Memory B cell (primary cell): ENCODE measurements at places on chromosomes 12 and 14.

DNA sequence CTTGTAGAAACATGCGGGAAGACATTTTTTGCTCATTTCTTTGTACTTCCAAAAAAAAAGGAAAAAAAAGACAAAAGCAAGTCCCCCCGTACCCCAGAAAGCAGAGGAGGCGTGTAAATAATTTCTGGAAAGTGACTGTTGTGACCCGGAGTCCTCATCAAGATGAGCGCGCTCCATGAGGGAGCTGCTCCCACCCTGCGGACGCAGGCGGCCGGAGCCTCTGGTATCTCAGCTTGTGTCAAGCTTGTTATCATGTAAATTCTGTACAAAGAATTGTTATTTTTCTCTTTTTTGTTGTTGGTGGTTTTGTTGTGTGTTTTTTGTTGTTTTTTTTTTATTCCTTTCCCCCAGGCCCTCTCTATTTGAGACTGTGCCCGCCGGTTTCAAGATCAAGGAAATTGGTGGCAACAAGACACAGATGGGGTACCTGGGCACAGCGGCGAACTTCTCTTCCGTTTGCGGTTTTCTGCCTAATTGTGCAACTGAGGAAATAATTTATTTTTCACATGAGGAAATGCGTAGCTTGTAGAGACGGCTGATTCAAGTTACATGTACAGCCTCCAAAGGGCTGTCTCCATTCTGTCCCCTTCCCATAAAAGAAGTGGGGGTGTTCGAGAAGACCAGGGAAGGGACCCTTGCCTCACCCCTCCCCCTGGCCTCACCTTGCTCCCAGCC lies 27.0 kb downstream of the HPD start:
- DNase-seq: no peak
- H3K36me3 ChIP-seq: peaks cover 30% of the 10 kb centered on the region
- no peak overlapping the region for H3K4me3 ChIP-seq
- no peaks in the 10 kb centered on the region for H3K27me3 ChIP-seq

GRCh38 chr14:66650491-66650911 lies 142.6 kb downstream of the GPHN start:
- peak overlapping the region; percentile 65 for H3K27ac ChIP-seq
- H3K36me3 ChIP-seq: peaks cover 1% of the 10 kb centered on the region
- H3K4me1 ChIP-seq: peaks cover 18% of the 10 kb centered on the region
- H3K4me3 ChIP-seq: no peak overlapping the region
- no peaks in the 10 kb centered on the region for H3K27me3 ChIP-seq

- peaks cover 9% of the 10 kb centered on the region for H3K27me3 ChIP-seq
- H3K4me1 ChIP-seq: no peaks in the 10 kb centered on the region
- DNase-seq: no peak
- H3K4me3 ChIP-seq: no peak overlapping the region
Observed at GRCh38 chr14:51430079-51430478, 190.0 kb downstream of the TMX1 start.

DNA sequence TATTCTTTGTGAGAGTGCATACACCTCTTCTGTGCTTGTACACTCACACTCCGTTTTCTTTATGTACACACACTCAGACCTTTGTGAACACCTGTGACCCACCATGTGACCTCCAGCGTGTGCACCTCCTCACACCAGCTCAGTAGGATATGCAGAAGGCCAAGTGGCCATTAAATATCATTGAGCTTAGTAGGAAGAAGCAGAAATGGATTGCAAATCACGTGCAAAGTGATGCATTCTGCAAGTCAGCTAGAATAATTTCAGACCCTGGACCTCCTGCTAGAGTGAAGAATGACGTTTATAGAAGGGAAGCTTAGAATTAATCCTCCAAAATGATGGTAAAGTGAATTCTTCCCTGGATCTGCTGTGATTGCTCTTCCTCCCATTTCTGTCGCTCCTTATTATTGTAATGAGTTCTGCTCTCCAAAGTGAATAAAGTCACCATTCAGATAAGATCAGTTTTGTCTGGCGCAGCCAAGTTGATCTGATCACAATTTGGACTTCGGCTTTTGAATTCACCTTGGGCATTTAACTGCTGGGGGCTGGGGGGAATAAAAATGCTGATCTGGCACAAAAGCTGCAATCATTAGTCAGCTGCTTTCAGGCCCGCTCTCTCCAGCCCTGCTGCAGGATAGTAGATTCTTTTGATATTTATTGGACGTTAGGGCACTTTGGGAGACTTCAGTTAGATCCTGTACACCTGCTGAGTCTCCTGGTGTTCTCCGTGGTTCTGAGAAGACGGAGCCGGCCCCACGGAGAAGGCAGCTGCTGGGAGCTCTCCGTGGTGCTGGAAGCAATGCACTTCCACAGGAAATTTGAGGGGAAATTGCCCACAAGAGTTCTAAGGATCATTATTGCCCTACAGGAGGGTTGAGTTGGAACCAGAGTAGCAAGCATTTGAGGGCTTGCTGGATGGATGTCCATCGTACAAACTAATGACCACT lies 12.4 kb upstream of the NRXN3 start:
- no peaks in the 10 kb centered on the region for H3K36me3 ChIP-seq
- no peak overlapping the region for H3K27ac ChIP-seq
- DNase-seq: no peak
- peaks cover 12% of the 10 kb centered on the region for H3K27me3 ChIP-seq
- H3K4me1 ChIP-seq: no peaks in the 10 kb centered on the region

DNA sequence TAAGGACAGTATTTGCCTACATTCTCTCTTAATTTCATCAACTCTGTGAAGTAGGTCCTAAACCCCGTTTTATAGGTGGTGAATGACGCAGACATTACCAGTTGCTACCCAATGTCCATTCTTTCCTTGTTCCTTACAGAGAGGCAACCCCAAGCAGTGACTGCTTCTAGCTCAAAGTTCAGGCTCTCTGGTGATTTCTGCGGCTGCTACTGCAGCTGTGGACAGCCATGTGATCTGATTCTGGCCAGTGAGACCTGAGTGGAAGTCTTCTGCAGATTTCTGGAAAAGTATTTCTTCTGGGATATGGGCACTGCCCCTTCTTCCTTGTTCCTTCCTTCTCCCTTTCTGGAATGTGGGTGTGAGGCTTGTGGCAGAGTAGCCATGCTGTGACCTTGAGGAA lies 82.9 kb downstream of the ARF6 start:
- no peaks in the 10 kb centered on the region for H3K27me3 ChIP-seq
- peak overlapping the region; percentile 96 for H3K27ac ChIP-seq
- H3K36me3 ChIP-seq: peaks cover 4% of the 10 kb centered on the region
- peaks cover 64% of the 10 kb centered on the region for H3K4me1 ChIP-seq

- no peaks in the 10 kb centered on the region for H3K36me3 ChIP-seq
- no peak overlapping the region for H3K27ac ChIP-seq
- no peaks in the 10 kb centered on the region for H3K27me3 ChIP-seq
- H3K4me3 ChIP-seq: no peak overlapping the region
- DNase-seq: no peak
Observed at GRCh38 chr12:76863837-76864236, 15.0 kb downstream of the CSRP2 start.

- DNase-seq: no peak
- H3K4me1 ChIP-seq: no peaks in the 10 kb centered on the region
- H3K27ac ChIP-seq: no peak overlapping the region
- no peaks in the 10 kb centered on the region for H3K36me3 ChIP-seq
- H3K27me3 ChIP-seq: peaks cover 2% of the 10 kb centered on the region
Observed at GRCh38 chr12:65634626-65635331, 189.5 kb upstream of the HMGA2 start.

DNA sequence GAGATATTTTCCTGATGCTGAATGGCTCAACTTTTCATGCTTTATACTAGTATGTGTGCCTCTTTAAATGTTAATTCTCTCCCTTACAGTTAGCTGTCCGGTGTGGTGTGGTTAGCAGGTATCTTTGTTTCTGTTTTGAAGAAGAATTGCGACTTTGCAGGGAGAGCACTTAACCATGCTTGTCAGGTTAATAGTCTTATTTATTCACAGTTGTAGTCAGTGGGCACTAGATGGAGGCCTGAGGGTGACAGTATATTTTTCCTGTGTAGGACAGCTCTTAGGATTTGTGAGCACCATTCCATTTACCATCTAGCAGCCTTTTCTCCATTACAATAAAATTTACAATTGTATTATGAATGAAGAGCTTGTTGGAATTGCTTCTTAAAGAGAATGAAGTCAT lies 34.9 kb downstream of the PDE3A start:
- DNase-seq: no peak
- peaks cover 1% of the 10 kb centered on the region for H3K36me3 ChIP-seq
- no peak overlapping the region for H3K4me3 ChIP-seq
- H3K27ac ChIP-seq: no peak overlapping the region

DNA sequence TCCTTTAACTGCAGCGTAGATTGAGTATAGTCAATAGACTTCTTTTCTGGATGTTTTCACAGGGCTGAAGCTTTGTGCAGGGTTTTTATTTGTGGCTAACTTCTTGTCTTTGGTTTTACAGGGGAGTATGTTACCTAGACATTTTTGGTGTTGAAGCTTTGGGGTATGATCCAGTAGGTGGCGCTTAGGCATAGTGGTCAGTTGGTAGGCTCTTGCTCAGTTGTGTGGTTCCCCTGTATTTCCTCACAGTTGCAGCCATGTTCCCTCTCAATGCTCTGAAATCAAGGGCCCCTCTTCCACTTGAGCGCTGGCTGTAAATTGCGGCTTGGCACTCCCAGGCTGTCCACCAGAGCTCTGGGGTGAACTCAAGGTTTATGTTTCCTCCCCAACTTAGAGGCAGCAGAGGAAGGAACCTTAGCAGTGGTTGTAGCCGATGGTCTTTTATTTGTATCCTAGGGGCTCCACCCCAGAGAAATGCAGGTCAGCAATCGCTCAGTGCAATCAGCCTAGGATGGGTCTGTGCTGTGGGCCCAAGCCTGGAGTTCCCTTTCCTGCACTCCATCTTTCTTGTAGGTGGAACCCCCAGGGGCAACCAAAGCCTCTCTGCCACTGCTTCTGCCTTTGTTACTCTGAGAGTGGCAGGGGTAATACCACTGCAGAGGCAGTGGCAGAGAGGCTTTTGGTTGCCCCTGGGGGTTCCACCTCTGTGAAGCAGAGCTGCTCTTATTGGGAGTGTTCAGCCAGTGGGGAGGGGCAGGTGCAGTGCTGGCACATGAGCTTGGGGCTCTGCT lies 55.1 kb downstream of the CMAS start:
- DNase-seq: no peak
- H3K4me1 ChIP-seq: no peaks in the 10 kb centered on the region
- H3K27me3 ChIP-seq: peaks cover 12% of the 10 kb centered on the region
- H3K36me3 ChIP-seq: no peaks in the 10 kb centered on the region

DNA sequence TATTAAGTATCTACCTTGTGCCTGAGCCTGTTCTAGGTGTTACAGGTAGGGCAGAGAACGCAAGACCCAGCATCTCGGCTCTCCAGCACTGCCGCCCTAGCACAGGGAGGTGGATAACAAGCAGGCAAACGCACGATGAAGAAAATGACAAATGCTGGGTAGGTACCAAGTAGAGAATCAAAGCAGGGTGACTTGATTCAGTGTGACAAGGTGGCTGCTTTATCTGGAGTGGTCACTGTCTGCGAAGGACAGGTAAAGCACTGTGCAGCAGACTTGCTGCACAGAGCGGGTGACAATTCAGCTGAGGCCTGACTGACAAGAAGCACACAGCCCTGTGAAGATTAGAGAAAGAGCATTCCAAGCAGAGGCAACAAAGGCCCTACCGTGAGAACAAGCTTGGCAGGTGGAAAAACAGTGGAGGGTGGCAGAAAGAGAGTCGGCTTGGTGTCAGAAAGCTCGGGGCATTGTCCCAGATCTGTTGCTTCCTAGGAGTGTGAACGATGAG lies 12.9 kb downstream of the PRKCH start:
- H3K36me3 ChIP-seq: no peaks in the 10 kb centered on the region
- H3K4me1 ChIP-seq: peaks cover 7% of the 10 kb centered on the region
- H3K27ac ChIP-seq: no peak overlapping the region
- no peak overlapping the region for H3K4me3 ChIP-seq
- no peak for DNase-seq

GRCh38 chr14:104595116-104595675 lies 9.4 kb downstream of the TMEM179 start:
- H3K27me3 ChIP-seq: peaks cover 17% of the 10 kb centered on the region
- no peak overlapping the region for H3K4me3 ChIP-seq
- H3K36me3 ChIP-seq: no peaks in the 10 kb centered on the region
- H3K27ac ChIP-seq: no peak overlapping the region

DNA sequence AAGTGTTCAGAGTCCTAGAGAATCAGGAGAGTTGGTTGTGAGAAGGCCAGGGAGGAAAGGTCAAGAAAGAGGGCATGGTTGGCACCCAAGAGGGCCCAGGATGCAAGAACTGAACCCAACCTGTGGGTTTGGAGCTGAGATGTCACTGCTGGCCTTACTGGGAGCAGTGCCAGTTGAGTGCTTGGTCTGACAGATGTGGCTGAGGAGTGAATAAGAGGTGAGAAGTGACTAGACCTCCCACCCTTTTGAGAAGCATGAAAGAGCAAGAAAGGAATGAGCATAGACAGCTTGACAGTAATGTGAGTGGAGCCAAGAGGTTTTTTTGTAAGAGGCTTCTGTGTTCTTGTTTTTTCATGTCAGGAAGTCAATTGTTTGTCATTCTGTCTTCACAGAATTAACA lies 95.3 kb downstream of the FGD4 start:
- no peak overlapping the region for H3K27ac ChIP-seq
- H3K4me3 ChIP-seq: no peak overlapping the region
- H3K36me3 ChIP-seq: no peaks in the 10 kb centered on the region
- no peak for DNase-seq
- H3K4me1 ChIP-seq: peaks cover 3% of the 10 kb centered on the region

GRCh38 chr12:109436188-109436560 lies 40.9 kb downstream of the KCTD10 start:
- H3K27ac ChIP-seq: no peak overlapping the region
- peaks cover 2% of the 10 kb centered on the region for H3K36me3 ChIP-seq
- H3K4me1 ChIP-seq: peaks cover 10% of the 10 kb centered on the region
- no peak overlapping the region for H3K4me3 ChIP-seq
- no peaks in the 10 kb centered on the region for H3K27me3 ChIP-seq

GRCh38 chr14:35362911-35363374 lies 41.6 kb downstream of the NFKBIA start:
- no peaks in the 10 kb centered on the region for H3K36me3 ChIP-seq
- DNase-seq: no peak
- no peak overlapping the region for H3K4me3 ChIP-seq
- no peaks in the 10 kb centered on the region for H3K27me3 ChIP-seq
- peaks cover 10% of the 10 kb centered on the region for H3K4me1 ChIP-seq
- no peak overlapping the region for H3K27ac ChIP-seq

DNA sequence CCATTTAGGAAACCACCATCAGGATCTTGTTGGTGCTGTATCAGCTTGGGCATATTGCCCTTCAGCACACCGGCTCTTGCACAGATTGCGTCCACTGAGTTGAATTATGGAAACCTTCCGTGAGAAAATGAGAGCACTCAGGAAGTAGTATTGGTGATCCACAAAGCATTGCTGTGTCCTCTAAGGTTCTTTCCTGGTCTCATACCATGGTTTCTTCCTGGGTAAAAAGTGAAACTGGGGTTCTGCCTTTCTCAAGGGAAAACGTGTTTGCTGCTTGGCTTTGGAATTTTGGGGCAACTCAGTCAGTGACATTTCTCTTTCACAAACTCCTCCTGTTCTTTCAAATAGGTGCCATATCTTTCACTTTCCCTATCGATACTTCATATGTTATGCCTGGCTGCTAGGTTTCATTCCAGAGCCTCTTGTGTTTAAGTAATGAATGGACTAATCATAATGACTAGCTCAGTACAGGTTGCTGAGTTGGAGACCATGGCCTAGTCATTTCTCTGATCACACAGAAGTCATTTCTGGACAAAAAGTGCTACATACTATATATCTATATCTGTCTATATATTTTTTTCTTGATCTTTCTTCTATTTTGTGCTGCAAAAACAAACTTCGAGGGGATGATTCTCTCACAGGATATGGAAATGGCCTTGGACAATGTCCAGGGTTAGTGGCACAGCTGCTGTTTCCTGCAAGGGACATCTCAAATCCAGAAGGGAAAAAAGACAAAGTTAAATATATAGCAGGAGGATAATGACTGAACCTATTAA lies 423.4 kb downstream of the ZFP36L1 start:
- peak overlapping the region; percentile 91 for H3K27ac ChIP-seq
- peak overlapping the region; percentile 69 for H3K4me3 ChIP-seq

GRCh38 chr12:5785601-5786000 lies 159.5 kb downstream of the ANO2 start:
- DNase-seq: no peak
- no peak overlapping the region for H3K27ac ChIP-seq
- H3K27me3 ChIP-seq: peaks cover 8% of the 10 kb centered on the region
- no peaks in the 10 kb centered on the region for H3K36me3 ChIP-seq
